ENCODE measurements at places on chromosomes 5 and 9. TPM values are rescaled to one million over a fixed set of nuclear protein-coding genes. Genes with fewer than 3 reads are reported as not detected.

Gene TLX3
- not detected for total RNA-seq

Gene SLC45A2
- 0.22 TPM for total RNA-seq

Gene LCN1
- not detected for total RNA-seq

Gene TENT4A
- total RNA-seq, result 22.8 TPM

Gene FAM153A
- total RNA-seq, result 13.4 TPM

Gene MEIKIN
- 0.63 TPM for total RNA-seq

Gene ATG12
- total RNA-seq, result 30.1 TPM

Gene HMCN2
- 8.6 TPM for total RNA-seq

Gene OR1Q1
- not detected for total RNA-seq

Gene CTXN3
- 0.35 TPM for total RNA-seq

Gene OTP
- not detected for total RNA-seq

Gene NSA2
- total RNA-seq, result 46.8 TPM

Gene DMGDH
- total RNA-seq, result 10.4 TPM

Data from kidney (tissue), 22 donors.